ENCODE measurements at places on chromosomes 5 and 9.

DNA sequence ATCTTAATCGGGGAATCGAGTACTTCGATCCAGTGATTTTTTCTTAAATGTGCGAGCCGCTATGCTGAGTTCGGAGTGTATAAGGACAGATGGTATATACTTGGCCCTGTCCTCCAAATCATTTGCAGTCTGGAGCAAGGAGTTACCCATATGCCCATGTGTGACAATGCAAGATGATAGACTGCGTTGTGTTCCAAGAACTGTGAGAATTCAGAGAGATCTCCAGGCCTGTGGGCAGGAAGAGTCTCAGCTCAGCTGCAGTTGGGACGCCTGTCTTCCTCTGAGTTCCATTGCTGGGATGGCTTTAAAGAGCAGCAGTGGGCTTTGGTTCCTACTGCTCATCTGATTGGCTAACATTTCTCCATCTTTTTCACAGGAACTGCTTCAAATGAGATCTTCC is 106.6 kb downstream of the ADAMTS16 start:
- no peak for DNase-seq

DNA sequence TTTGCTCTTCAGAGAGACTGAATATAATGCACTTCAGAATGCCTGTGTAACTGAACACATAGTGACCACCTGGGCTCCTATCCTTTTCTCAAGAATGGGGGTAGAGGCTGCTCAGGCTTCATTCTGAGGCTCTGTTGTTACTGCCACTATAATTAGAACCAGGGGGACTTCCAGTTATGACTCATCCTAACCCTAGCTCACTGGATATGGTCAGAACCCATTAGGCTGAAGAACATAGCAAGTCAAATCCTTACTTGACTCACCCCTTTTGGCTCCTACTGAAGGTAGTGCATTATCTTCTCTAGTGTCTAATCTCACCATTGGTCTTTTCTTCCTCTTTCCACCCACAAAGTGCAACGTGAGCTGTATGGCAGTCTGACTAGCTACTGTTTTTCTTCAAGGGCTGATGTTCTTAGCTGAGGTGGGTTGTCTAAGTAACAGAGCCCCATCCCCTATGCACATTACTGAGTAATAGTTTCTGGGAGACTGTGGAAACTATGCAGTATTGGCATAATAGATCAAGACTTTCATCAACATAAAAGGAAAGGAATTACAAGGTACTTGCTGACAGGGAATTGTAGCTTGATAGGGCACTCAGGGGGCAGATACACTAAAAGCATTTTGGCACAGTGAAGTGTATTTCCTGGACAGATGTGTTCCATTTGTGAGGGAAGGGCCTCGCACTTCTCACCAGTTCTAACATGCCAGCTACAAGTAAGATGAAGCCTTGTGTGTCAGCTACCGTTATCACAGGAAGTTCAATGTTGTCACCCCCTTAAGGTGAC is 431.0 kb upstream of the MEF2C start:
- DNase-seq, result no peak

DNA sequence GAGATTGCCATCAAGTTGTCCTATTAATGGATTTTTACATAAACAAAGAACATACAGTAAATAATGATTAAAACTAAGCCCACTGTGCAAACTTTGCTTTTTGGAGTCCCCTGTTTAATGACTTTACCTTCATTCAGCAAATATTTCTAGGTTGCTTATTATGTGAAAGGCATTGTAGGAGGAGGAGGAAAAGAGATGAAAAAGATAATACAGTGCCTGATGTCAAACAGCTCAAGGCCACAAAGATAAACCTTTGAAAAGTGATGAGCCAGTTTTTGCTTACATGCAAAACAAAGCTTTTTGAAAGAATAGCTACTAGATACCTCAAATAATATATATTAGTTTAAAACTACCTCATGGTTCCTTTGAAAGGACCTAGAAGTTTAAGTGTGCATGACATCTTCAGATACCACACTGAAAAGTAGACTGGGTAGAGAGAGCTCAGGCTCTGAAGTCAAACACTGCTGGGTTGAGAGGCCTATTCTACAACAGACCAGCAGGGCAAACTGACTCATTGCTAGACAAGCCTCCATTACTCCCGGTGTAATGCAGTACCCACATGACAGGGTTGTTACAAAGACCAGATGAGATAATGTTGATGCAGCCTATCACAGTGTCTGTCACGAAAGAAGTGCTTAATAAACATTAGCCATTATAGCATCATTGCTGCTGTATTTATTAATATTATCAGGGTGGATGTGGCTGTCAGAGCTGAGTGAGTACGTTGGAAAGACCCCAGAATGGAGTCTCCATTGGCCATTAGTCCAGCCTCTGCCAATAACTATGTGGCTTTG is 11.8 kb downstream of the DEPDC1B start:
- no peak for DNase-seq

GRCh38 chr9:125486152-125486508 is 220.9 kb downstream of the MAPKAP1 start:
- DNase-seq, result no peak

- DNase-seq, result no peak
These were observed 462.1 kb upstream of the GRAMD2B start for GRCh38 chr5:125961150-125961549.

DNA sequence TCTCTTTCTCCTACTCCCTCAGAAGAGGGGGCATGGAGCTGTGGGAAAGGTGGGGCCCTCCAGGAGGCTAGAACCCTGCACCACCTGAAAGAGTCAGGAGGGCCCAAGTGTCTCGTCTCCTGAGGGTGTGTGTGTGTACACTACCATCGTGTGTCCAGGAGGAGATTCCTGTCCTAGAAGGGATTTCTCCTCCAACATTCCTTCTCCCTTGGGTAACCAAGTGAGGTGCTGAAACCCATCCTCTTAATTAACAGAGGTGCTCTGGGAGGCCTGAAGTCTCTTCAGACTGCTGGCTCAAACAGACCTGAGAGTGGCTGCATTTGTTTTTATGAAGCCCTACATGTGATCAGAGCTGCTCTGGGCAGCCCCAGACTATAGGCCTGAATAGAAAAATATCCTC is 61.1 kb upstream of the FAM169A start:
- no peak for DNase-seq

GRCh38 chr9:79656169-79656568 is 84.4 kb downstream of the TLE4 start:
- DNase-seq, result no peak

DNA sequence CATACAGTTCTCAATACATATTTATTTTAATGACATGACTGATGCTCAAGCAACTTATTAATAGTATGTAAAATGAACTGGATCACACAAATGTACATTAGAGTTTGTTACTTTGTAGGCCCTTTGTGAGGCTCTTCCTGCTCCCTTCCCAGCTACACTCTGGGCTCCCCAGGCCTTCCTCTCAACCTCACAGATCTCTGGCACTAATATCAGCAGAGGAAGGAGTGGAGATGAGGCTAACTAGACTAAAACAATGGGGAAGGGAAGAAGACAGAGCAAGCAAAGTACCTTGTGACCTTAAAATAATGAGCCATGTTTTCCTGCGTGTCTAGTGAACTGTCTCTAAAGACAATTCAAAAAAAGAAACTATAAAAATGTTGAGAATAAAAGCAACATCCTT is 30.3 kb upstream of the TEK start:
- DNase-seq, result no peak

DNA sequence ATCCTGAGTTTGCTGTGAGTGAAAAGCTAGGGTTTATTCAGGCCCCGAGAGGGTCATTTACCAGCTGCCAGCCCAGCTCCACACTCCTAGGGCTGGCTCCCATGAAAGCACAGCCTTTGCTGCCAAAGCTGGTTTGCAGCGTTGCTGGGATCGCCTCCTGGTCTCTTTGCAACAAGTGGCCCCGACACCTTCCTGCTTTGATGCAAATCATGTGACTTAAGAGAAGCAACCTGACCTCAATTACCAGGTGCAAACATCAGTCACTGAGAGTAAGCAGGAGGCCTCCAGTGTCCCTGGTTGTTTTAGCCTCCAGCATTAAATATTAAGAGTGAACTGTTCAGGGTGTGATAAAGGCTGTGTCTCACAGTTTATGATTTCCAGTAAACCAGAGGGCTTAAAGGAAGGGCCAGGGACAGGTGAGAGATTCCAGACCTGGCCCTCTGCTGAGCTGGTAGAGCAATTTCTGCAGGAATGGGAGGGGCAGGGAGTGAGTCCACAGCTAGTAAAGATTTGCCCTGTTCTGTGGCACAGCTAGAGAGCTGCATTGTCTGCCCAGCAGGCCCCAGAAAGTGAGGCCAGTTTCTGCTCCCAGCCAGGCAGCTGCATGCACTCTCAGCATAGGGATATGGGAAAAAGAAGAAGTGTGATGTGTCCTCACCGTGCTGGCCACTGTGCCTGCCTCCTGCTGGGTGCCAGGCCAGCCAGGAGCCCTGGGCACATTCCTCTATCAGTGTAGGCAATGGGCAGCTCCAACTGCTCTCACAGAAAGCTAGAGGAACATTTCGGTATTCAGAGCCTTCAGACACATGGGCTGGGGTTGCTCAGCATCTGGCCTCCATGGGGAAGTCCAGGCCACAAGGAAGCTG is 58.0 kb downstream of the SLC22A5 start:
- DNase-seq, result peak; percentile 33

- DNase-seq, result no peak
These were observed 161.2 kb downstream of the SNX18 start for GRCh38 chr5:54678737-54679136.

DNA sequence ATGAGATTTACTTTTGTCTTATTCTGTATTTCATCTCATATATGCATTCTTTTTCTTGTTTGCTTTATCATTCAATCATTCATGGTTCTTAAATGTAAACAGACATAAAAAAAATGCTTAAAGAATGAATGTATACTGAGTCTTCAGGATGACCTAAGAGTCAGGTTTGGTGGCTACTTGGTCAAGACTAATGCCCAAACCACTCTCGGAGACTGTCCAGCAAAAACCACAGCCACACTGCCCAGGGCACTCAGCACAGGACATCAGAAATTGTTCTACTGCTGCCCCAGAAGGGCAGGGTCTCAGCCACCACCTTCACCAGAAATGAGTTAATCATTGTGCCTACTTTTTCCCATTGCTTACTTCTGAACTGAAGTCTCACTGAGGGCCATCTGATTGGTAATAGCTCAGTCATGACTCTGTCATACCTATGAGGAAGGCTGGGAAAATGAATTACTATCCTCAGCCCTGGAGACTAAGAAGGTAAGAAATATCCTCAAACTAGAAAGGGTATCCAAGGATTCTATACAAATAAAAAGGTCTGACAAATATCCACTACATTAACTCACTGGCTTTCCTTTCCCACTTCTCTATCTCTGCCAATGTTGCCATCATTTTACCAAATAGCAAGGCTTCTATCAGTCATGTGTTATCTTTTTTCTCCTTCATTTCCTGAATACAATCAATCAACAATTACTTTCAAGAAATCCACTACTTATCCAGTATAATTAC is 236.1 kb downstream of the CETN3 start:
- no peak for DNase-seq

DNA sequence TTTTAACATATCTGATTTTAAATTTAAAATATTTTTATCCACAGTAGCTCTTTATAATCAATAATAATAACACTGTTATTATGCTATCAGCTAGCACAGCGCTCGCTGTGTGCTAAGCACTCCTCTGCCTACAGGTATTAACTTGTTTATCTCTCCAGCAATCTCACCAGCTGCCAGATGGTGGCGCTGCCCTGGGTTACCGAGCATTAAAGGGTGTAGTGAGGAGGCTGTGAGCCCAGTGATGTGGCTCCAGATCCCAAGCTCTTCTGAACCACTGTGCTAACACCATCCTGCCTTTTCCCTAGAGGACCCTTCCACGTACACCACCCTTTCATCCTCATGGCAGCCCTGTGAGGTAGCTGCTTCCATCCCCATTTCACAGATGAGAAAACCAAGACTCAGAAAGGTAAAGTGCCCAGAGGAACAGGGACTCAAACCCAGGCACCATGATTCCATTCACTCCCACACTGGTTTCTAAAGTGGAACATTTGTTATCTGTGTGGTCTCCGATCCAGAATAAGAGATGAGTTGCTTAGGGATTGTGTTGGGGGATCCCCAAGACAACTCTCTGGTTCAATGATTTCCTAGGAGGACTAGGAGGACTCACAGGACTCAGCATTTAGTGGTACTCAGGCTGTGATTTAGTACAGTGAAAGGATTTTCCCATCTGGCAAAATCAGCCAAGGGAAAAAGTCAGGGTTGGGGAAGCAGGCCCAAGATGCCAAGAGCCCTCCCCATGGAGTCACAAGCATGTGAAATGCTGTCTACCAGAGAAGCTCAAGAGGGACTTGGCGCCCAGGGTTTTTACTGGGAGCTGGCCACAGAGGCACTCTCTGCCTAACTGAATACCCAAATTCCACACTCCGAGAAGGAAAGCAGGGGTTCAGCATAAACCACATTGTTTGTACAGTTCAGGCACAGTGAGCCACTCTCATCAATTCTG is 7.0 kb downstream of the IGFBPL1 start:
- no peak for DNase-seq

DNA sequence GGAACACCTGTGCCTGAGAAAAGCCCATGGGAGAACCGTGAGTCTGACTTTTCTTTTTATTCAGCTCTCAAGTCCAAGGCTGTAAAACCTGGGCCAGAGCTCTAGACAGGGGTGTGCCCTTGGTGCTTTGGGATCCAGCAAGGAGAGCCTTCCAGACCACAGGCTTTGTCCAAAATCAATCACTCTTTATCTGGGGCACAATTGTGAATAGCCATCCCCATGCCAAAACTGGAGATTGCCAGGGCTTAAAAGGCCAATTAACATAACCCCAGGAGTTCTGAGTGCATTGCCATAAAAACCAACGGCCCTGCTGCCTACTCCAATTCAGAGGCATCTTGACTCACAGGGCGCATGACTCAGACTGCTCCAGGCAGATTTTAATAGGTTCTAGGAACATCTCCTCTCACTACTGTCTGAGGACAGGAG is 391.8 kb downstream of the ARHGEF28 start:
- DNase-seq, result no peak

DNA sequence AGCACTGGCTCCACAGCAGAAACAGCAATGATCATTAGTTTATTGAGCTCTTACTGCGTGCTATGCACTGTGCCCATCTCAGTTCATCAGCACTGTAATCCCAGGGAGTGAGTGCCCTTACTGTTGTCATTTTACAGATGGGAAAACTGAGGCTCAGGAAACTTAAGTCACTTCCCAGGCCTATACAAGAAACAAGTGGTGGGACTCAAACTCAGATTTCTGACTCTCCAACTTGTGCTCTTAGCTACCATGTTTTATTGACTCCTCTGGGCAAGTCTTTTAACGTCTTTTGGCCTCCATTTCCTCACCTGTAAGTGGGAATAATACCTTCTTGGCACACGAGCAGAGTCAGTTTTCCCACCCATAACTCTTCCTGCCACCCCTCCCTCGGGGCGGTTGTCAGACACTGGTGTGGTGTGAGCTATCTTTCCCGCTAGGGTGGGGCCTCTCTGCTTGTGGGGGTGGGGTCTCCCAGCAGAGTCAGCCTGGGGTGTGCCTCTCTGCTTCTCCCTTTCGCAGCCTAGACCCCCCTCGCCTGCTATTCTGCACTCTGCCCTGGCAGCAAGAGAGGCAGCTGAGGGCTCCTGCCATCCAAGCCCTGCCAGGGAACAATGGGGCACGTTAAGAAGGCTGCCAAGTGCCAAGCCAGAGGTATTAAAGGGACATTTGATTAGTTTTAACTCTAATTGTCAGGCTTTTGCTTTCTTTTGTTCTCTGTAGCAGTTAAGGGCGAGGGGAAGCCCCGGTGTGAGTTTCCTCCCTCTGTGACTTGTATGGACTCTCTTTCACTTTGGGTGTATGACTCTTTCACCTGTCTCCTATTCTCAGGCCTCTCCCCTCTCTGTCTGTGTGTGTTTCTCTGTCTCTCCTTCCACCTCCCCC is 12.1 kb downstream of the GALNT10 start:
- DNase-seq, result no peak

GRCh38 chr9:35163413-35163812 is 1.6 kb downstream of the UNC13B start:
- DNase-seq, result no peak

GRCh38 chr9:136519263-136520052 is 26.4 kb downstream of the NOTCH1 start:
- no peak for DNase-seq

- DNase-seq, result no peak
These were observed 30.4 kb upstream of the KLF9 start for GRCh38 chr9:70444904-70445303.
